ENCODE measurements at places on chromosomes 3 and 15.

GRCh38 chr3:113829576-113830354 is 8.8 kb upstream of the GRAMD1C start:
- no peaks in the 10 kb centered on the region for H3K27me3 ChIP-seq
- H3K4me3 ChIP-seq: no peak overlapping the region
- H3K4me1 ChIP-seq: no peaks in the 10 kb centered on the region
- H3K36me3 ChIP-seq: no peaks in the 10 kb centered on the region
- no peak for DNase-seq

GRCh38 chr3:86481031-86481430 is 509.9 kb downstream of the VGLL3 start:
- no peaks in the 10 kb centered on the region for H3K27me3 ChIP-seq
- H3K4me1 ChIP-seq: no peaks in the 10 kb centered on the region
- DNase-seq: no peak
- H3K36me3 ChIP-seq: no peaks in the 10 kb centered on the region
- no peak overlapping the region for H3K4me3 ChIP-seq

DNA sequence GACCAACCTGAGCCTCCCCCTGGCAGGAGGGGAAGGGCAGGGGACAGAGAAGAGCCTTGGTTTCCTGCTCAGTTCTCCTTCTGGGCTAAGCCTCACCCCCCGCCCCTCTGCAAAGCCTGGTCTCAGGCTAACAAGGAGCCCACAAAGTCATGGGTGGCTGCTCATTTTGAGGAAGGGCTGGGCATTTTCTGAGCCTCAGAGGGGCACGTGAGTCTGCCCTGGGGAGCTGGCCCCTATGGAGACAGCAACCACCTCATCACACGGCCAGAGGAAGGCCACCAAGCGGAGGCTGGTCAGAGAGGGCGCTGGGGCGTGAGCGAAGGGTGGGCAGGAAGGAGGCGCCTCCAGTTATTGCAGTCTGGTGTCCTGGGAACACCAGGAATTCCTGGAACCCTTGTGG is 18.7 kb downstream of the ABTB1 start:
- no peaks in the 10 kb centered on the region for H3K36me3 ChIP-seq
- H3K4me3 ChIP-seq: no peak overlapping the region
- H3K27ac ChIP-seq: no peak overlapping the region
- no peaks in the 10 kb centered on the region for H3K4me1 ChIP-seq
- DNase-seq: no peak

DNA sequence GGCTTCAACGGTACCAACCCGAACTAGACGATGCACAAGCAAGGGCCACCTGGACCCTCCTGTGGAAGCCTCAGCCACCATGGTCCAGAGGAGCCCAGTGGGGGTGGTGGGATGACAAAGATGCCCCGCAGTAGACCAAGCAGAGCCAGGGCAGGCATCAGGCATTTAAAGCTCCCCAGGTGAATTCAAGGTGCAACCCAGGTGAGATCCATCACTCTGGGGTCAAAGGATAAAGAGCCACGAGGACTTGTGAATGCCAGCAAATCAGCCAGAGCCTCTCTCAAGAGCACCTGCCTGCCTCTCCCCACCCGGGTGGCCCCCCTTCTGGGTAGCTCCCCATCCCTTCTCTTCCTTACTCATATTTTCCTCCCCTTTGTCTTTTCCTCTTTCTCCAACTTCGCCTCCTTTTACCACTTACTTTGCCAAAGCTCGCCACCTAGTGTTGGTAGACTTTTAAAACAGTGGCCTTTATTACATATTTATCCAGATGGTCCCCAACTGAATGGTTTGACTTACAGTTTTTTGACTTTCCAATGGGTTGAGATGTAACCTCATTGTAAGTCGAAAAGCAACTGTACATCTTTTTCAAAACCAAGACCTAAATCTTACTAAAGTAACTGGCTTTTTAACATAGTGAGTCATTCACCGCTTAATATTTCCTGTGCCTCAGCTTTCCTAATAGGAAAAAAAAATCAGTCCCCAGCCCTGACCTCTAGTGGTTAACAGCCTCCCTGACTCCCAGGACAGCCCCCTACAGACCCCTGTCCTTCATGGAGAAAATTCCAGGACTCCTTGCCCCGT is 18.8 kb downstream of the PLA2G4F start:
- no peak overlapping the region for H3K4me3 ChIP-seq
- no peaks in the 10 kb centered on the region for H3K4me1 ChIP-seq
- no peaks in the 10 kb centered on the region for H3K27me3 ChIP-seq
- H3K27ac ChIP-seq: no peak overlapping the region
- peak; percentile 46 for DNase-seq

GRCh38 chr3:65342084-65342683 is 654.4 kb upstream of the ADAMTS9 start:
- no peak overlapping the region for H3K27ac ChIP-seq
- no peaks in the 10 kb centered on the region for H3K36me3 ChIP-seq
- no peak overlapping the region for H3K4me3 ChIP-seq
- peak; percentile 55 for DNase-seq
- H3K4me1 ChIP-seq: peaks cover 5% of the 10 kb centered on the region

DNA sequence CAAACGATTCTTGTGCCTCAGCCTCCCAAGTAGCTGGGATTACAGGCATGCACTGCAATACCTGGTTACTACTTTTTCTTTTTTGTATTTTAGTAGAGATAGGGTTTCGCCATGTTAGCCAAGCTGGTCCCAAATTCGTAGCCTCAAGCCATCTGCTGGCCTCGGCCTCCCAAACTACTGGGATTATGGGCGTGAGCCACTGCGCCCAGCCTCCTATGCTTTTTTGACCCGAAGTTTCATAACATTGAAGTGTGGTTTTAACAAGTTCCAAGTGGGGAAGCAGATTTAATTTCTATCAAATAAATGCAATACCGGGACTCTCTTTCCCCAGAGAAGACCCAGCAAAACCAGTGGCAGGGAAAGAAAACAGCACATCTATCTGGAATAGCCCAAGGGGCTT is 13.7 kb downstream of the SH3BP5 start:
- peaks cover 12% of the 10 kb centered on the region for H3K4me1 ChIP-seq
- no peaks in the 10 kb centered on the region for H3K27me3 ChIP-seq
- peak overlapping the region; percentile 90 for H3K27ac ChIP-seq
- no peak overlapping the region for H3K4me3 ChIP-seq
- no peaks in the 10 kb centered on the region for H3K36me3 ChIP-seq

DNA sequence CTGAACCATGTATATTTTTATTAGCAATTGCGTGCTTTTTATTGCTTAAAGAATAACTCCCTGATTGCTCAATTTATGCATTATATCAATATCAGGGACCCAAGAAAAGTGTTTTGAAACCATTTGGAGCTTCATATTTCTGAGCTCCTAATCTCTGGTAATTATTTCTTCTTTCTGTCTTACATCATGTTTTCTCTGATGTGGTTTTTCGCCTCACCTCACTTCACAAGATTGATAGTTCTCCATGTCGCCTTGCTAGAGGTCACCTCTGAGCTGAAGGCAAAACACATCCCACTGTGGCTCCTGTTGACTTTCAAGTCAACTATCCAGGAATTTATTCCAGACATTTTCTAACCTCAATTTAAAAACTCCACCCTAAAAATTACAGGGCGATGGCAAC is 837.4 kb downstream of the CADM2 start:
- DNase-seq: no peak
- H3K27ac ChIP-seq: no peak overlapping the region
- H3K4me1 ChIP-seq: no peaks in the 10 kb centered on the region
- H3K4me3 ChIP-seq: no peak overlapping the region
- no peaks in the 10 kb centered on the region for H3K36me3 ChIP-seq

DNA sequence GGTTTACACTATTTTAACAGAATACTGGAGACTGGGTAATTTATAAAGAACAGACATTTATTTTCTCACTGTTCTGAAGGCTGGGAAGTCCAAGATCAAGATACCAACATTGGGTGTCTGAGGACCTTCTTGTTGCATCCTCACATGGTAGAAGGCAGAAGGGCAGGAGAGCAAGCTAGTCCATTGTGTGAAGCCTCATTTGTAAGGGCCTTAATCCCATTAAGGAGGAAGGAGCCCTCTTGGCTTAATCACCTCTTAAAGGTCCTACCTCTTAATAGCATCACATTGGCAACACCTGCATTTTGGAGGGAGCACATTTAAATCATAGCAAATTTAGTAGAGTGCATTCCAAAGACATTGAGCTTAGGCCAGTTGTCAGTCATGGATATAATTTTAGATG is 26.2 kb downstream of the UBE2Q2 start:
- DNase-seq: no peak
- H3K4me1 ChIP-seq: no peaks in the 10 kb centered on the region
- H3K36me3 ChIP-seq: peaks cover under 1% of the 10 kb centered on the region
- H3K27me3 ChIP-seq: no peaks in the 10 kb centered on the region

- H3K4me3 ChIP-seq: no peak overlapping the region
- no peaks in the 10 kb centered on the region for H3K36me3 ChIP-seq
- H3K27me3 ChIP-seq: no peaks in the 10 kb centered on the region
Observed at GRCh38 chr15:57823325-57823882, 116.9 kb downstream of the POLR2M start.

DNA sequence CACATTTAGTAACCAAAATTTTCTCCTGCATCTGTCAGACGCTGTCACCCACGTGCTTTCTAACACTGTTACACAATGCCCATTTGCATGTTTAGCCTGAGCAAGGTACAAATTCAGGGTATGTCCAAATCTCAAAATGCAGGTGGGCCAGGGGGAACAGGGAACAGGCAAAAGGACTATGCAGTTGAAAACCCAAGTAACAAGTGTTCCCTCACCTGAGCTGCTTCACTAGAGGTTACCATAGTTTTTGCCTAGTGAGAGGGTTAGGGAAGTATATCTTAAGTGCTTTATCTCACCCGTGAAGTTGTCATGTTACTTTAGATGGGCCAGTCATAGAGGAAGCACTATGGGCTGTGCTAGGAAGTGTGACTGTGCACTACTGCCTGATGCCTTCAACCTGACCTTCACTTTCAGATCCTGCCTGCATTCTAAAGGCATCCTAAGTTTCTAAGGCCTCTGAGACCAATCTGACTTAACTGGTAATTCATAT is 6.0 kb upstream of the TMEM87A start:
- H3K36me3 ChIP-seq: peaks cover 20% of the 10 kb centered on the region
- peaks cover 9% of the 10 kb centered on the region for H3K4me1 ChIP-seq
- DNase-seq: no peak
- no peaks in the 10 kb centered on the region for H3K27me3 ChIP-seq

Measured in kidney (tissue), 22 donors.